ENCODE measurements at places on chromosomes 7 and 10. TPM values are rescaled to one million over a fixed set of nuclear protein-coding genes. Genes with fewer than 3 reads are reported as not detected.

Gene GPR15LG
- total RNA-seq: not detected

Gene NPY
- not detected for total RNA-seq

Gene TMEM229A
- not detected for total RNA-seq

Gene BEND7
- total RNA-seq: 8.1 TPM

Gene MALRD1
- total RNA-seq: not detected

Gene HACD1
- total RNA-seq: 21.7 TPM

Gene CRHR2
- total RNA-seq: not detected

Gene A1CF
- total RNA-seq: 0.10 TPM

Gene C10orf90
- total RNA-seq: 0.19 TPM

Gene RPP30
- total RNA-seq: 108 TPM

Gene TFR2
- total RNA-seq: not detected

Gene KIF20B
- 19.6 TPM for total RNA-seq

- no peak for DNase-seq
Measured at GRCh38 chr10:64636461-64636860, 1115.3 kb downstream of the REEP3 start.

GRCh38 chr7:141161550-141162535, 88.0 kb downstream of the TMEM178B start:
- no peak for DNase-seq

DNA sequence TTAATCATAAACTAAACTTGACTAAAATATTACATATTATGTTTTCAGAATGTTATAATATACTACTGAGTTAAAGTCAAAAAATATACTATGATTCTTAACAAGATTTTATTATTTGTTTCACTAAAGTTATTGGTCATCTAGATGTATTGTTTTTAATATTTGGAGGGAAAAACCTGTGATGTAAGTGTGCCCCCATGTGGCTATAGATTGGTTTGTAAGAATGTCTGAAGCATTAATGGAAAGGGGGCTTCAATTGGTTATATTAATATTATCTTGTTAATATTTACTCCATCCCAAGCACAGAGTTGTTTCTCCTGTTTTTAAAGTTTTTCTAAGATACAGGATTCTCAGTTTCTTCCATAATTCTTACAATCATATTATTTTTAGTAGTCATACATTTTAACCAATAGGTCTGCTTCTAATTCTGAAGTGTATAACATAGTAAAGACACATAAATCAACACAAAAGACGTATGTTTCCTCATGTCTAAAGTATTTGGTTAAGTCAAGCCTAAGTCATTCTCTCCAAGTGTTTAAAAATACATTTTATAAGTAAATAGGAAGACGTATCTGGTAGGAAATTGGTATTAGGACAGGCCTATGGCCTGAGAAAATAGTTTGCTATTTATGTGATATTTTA, 58.0 kb downstream of the GNAT3 start:
- DNase-seq: no peak

GRCh38 chr10:103327906-103328305, 23.0 kb downstream of the PCGF6 start:
- DNase-seq: no peak

- DNase-seq: no peak
Measured at GRCh38 chr10:79941146-79941545, 7.8 kb downstream of the SFTPD start.

- DNase-seq: peak; percentile 23
Measured at GRCh38 chr10:59324597-59324996, 37.8 kb downstream of the FAM13C start.

GRCh38 chr10:96960872-96961271, 128.8 kb downstream of the LCOR start:
- DNase-seq: no peak

GRCh38 chr10:4281190-4281825, 496.3 kb upstream of the KLF6 start:
- DNase-seq: no peak

DNA sequence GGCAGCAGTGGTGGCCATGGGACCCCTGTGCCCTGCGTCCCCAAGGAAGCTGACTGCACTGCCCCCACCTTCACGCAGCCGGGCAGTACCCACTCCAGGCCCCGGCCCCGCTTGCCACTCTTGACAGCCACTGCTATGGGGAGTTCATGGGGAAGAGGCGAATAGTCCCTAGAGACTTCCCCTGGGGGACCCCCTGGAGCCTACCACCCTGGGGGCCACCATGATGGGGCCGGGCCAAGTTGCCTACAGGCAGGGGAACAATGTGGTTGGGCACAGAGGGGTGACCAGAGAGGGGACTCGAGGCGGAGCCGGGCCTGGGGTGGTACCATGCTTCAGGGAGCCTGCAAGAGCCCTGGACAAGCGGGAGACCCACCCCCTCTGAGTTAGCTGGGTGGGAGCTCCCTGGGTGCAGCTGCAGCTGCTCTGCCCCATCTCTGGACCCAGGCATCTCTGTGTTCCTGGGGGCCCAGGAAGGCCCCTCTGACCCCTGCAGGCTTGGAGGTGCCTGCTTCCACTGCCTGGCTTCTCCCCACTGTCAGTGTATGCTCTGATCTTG, 567.6 kb downstream of the GRM8 start:
- DNase-seq: no peak

- DNase-seq: no peak
Measured at GRCh38 chr7:22074897-22075296, 129.2 kb upstream of the CDCA7L start.

DNA sequence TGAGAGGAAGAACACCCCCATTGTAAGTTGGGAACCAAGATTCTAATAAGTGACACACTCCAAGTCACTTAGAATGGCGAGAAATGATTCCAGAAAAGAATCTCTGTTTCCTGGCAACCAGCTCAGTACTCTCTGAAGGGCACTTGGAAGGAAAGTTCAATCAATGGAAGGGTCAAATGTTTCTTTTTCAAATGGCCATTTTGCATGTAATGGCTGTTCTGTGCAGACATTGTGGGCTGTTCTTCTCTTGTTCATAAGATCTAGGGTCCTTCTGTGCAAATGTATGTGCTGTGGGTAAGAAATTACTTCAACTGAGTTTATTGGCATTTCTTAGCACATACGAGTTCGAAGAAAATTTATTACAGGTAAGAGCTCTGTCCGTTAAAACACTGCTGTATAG, 145.3 kb downstream of the EVX1 start:
- no peak for DNase-seq

- no peak for DNase-seq
Measured at GRCh38 chr10:36450380-36450779, 675.0 kb upstream of the ANKRD30A start.

DNA sequence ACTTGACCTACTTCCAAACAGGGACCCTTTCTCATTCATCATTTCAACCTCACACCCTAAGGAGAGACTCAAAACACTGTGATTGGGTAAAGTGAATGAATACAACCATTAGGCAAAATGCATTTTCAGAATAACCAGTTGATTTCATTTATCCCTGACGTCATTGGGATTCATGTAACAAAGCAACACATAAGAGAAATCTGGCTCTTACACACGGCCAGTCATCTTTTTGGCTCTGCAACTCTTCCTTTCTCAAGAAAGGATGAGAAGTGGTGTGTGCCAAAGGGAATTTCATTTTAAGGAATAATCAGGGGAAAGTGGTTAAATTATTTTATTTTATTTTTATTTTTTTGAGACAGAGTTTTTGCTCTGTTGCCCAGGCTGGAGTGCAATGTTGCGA, 83.1 kb downstream of the CPVL start:
- no peak for DNase-seq

DNA sequence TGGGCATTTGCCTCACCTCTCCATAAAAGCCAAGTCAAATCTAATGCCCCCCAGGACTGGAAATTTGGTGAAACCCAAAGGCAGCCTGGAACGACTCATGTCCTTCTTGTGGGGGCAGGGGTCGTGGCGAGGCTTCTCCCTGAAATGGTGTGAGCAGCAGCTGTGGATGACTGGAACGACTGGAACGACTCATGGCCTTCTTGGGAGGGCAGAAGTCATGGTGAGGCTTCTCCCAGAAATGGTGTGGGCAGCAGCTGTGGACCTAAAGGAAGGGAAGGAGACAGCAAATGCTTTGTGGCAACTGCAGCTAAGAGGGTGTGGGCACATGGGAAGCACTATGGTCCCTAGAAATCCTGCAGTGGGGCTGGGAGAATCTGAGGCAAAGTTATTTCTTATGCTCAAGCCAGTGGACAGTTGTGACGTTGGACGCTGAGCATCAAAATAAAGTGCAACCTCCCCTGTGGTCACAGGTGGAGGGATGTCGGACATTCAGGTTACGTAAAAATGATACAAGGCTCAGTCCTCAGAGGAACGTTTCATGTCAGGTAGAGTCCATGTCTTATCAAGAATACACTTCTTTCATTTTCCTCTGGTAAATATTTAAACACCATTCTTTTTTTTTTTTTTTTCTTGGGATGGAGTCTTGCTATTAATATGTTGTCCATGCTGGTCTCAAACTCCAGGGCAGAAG, 107.0 kb upstream of the KIF5B start:
- no peak for DNase-seq

DNA sequence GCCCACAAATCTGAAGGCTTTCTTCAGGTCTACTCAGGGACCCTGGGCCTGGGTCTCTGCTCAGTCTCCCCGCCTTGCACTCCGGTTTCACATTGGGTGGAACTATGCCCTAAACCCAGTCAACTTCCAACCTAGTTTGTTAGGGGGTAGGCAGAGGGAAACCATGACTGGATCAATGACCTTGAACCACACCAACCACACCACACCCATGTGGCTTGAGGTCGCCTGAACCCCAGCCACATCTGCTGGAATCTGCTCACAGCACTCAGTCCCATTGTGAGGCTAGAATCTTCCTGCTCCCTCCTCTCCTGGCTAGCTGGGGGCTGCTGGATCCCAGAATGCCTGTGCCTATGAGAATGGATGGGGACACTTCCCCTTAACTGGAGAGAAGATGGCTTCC, 17.9 kb downstream of the RFC2 start:
- DNase-seq: no peak

GRCh38 chr10:10055656-10056442, 961.8 kb upstream of the CELF2 start:
- no peak for DNase-seq

- no peak for DNase-seq
Measured at GRCh38 chr10:110434489-110435096, 63.1 kb upstream of the DUSP5 start.

DNA sequence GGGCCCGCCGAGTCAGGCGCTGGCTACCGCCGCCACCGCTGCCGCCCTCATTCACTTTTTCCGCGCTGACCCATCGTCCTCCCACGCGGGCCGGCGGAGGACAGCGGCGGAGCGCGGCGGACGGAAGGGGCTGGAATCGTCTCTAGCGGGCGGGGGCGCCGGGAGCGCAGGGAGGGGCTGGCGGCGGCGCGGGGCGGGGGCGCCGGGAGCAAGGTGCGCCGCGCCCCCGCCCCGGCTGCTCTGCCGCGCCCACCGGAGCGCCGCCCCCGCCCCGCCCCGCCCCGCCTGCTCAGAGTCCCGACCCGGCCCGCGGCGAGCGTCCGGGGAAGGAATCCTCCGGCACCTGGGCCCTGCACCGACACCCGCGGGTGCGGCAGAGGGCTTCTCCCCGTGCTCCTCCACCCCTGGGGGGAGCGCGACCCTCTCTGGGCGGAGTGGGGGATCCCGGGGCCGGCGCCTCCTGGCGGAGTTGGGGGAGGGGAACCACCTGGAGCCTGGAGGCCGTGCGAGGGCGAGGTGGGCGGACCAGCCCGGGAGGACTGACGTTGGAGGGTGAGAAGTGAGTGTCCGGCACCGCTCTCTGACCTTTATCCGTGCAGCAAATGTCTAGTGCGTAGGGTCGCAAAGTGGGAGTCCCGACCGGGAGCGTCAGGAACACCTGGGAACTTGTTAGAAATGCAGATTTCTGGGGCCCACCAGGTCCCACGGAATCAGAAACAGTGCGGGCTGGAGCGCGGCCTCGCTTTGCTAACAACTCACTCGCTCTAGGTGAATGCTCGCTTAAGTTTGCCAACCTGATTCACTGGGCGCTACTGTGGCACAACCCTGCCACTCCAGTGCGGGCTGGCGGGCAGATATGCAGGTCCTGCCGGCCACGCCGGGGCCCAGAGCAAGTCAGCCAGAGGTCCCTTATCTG, at the start of gene COBL:
Gene COBL, minus strand, starts transcription at position 144 of the 916 bp plus-strand sequence. CDS start 176 bp downstream, outside the sequence.
- DNase-seq: no peak

- DNase-seq: no peak
Measured at GRCh38 chr10:13331646-13332045, 16.4 kb downstream of the SEPHS1 start.

GRCh38 chr7:46257761-46258448, 336.8 kb upstream of the IGFBP3 start:
- DNase-seq: peak; percentile 86

- DNase-seq: no peak
Measured at GRCh38 chr7:39621261-39621660, 2.1 kb upstream of the RALA start.

- no peak for DNase-seq
Measured at GRCh38 chr10:95355301-95355700, 64.5 kb upstream of the PDLIM1 start.

DNA sequence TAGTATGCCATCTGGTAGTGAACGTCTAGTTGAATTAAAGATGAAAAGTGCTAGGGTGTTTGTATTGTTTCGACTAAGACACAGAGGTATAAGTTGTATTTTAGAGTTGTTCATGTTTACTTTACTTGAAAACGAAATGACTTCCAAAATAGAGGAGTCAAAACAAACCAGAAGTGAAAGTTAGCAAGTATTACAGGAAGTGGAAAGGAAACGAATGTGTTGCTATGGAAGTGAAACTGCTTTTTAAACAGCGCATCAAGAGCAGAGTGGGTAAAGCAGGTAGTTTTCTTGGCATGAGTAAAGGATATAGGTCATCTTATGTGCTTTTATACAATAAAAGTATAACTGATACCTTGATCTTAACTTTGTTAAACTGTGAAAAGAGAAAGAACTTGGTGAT, 20.0 kb upstream of the GALNTL5 start:
- no peak for DNase-seq

DNA sequence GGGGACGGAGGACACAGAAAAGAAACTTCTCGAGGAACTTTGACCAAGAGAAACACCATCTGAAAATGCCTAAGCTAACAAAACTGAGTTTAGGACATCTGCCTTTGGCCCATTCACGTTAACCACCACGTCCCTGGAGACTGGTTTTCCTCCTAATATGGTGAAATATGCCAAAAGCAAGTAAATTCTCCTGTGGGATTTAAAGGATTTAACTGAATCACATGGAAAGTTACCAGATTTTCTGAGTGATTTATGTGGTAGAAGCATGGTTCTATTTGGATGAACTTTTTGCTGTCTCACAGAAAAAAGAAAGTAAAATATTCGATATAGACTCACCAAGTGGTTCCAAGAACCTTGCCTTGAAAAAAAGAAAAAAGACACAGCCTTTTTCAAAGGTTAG, 30.4 kb upstream of the BMPER start:
- DNase-seq: peak; percentile 66

Measured in H4 (cell line).